ENCODE measurements at places on chromosomes 16 and 17. TPM values are rescaled to one million over a fixed set of nuclear protein-coding genes. Genes with fewer than 3 reads are reported as not detected.

The CCDC144A gene
- 3.5 TPM for total RNA-seq

The CACNG5 gene
- total RNA-seq = not detected

The CRHR1 gene
- not detected for total RNA-seq

The ANKS4B gene
- total RNA-seq = not detected

The GRAP gene
- total RNA-seq = 0.18 TPM

All from smooth muscle cell of bladder (primary cell).